ENCODE measurements at places on chromosomes 2 and 18. TPM values are rescaled to one million over a fixed set of nuclear protein-coding genes. Genes with fewer than 3 reads are reported as not detected.

- DNase-seq, result no peak
Observed at GRCh38 chr18:27969206-27969605, 207.7 kb downstream of the CDH2 start.

GRCh38 chr2:196963043-196963442 lies 36.5 kb upstream of the PGAP1 start:
- DNase-seq, result no peak

GRCh38 chr2:31193806-31194205 lies 23.5 kb downstream of the CAPN14 start:
- DNase-seq, result no peak

DNA sequence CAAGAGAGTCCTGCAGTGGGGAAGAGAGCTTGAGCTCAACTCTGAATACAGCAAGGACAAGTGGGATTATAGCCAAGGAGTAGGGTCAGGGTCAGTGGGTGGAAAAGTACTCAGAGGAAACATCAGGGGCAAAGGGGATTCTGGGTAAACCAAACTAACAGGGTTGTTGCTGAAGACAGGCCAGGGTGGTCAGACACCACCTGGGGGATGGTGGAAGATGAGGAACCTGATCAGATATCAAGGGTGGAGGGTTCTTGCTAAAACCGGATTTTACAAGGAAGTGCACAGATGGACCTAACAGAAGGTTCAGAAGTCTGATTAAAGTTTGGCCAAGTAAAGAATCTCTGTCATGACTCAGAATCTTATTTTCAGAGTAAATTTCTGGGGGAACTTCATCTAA lies 16.5 kb downstream of the OSBPL1A start:
- DNase-seq, result no peak

DNA sequence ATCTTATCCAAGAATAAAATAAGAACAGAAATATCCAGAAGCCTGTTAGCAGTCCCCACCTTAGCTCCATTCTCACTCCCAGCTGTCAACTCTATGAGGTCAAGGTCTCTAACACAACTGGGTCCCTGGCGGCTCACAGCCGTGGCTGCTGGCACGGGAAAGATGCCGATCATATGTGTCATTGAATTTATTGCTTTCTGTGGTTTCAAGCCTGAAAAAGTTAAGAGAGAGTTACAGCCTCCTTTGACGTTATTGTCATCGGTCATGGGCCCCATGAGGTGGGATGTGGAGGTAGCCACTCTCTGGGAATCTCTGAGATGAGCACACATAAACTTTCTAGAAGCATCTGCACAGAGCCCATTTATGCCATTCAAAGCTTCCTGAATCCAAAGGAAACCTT lies 28.7 kb upstream of the CABLES1 start:
- no peak for DNase-seq

GRCh38 chr2:173002751-173003541 lies 72.7 kb upstream of the MAP3K20 start:
- no peak for DNase-seq

GRCh38 chr2:40658941-40659340 lies 207.1 kb upstream of the SLC8A1 start:
- no peak for DNase-seq

GRCh38 chr2:168396131-168396530 lies 59.9 kb upstream of the CERS6 start:
- no peak for DNase-seq

GRCh38 chr2:192314800-192315481 lies 120.2 kb upstream of the TMEFF2 start:
- no peak for DNase-seq

- no peak for DNase-seq
Observed at GRCh38 chr2:117058366-117058765, 756.1 kb upstream of the DDX18 start.

The FEV gene
- not detected for total RNA-seq

The GPR75 gene
- 0.82 TPM for total RNA-seq

The AQP12B gene
- total RNA-seq, result not detected

The L3MBTL4 gene
- 3.5 TPM for total RNA-seq

The FAM110C gene
- 3.3 TPM for total RNA-seq

The SERPINB3 gene
- not detected for total RNA-seq

The GPBAR1 gene
- total RNA-seq, result 1.5 TPM

All from left ventricle myocardium inferior (tissue), 1 donor.